Esophagus squamous epithelium (tissue), 5 donors: ENCODE measurements at places on chromosomes 6 and 20. TPM values are rescaled to one million over a fixed set of nuclear protein-coding genes. Genes with fewer than 3 reads are reported as not detected.

NHLRC1 gene
- total RNA-seq, result 1.8 TPM

RNGTT gene
- total RNA-seq, result 8.3 TPM

RSPO3 gene
- 1.1 TPM for total RNA-seq

ANKRD66 gene
- total RNA-seq, result not detected

LSM14B gene
- 30.5 TPM for total RNA-seq

REPS1 gene
- total RNA-seq, result 60.3 TPM

ZC3H12D gene
- total RNA-seq, result 0.95 TPM

HCRTR2 gene
- not detected for total RNA-seq

MYBL2 gene
- 16.3 TPM for total RNA-seq
